Osteoblast (primary cell): ENCODE measurements at places on chromosomes 11 and 22. TPM values are rescaled to one million over a fixed set of nuclear protein-coding genes. Genes with fewer than 3 reads are reported as not detected.

DNA sequence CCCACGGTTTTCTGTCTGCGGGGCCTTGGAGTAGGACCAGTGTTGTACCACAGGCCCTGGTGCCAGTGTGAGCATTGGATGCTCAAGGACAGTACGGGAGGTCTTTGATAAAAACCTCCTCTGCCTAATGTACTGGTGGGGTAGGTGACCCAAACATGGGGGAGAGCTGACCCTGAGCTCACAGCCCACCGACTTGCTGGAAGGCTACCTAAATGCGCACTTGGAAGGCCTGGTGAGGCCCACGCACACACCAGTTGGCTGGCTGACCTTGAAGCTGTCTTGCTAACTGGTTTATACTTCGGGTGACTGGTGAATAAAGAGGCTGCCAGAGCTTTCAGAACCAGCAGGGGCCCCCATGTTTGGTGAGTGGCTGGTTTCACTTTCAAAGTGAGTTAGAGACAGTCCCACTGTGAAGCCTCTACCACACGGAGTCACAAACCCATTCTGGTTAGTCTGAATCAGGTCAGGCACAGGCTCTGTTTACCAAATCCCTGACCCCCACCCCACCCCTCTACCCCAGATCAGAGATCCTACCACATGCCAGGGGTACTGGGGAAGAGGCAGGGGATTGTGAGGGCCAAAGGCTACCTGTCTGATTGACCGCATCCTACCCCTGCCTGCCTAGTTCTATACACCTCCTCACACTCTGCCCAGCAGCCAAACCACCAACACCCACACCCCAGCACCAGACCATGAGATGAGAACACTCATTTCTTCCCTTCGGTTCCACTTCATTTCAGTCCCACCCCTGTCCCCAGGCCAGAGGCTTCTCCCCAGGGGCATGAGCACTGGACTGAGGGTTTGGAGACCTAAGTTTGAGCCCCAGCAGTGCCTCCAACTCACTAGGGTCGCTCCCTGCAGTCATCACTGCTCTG is 12.7 kb upstream of the IL2RB start:
- peaks cover 15% of the 10 kb centered on the region for H3K27me3 ChIP-seq
- no peak overlapping the region for H3K4me3 ChIP-seq

- H3K36me3 ChIP-seq, result no peaks in the 10 kb centered on the region
- no peak overlapping the region for H3K4me3 ChIP-seq
- H3K4me1 ChIP-seq, result no peaks in the 10 kb centered on the region
- peak; percentile 65 for DNase-seq
- H3K27me3 ChIP-seq, result no peaks in the 10 kb centered on the region
These were observed 129.0 kb upstream of the LDLRAD3 start for GRCh38 chr11:35814720-35815305.

- no peak for DNase-seq
- H3K4me1 ChIP-seq, result peaks cover 2% of the 10 kb centered on the region
- no peak within 1 kb of the TSS for H3K4me3 ChIP-seq
- peaks cover 21% of the 10 kb centered on the region for H3K27me3 ChIP-seq
- no peaks in the 10 kb centered on the region for H3K36me3 ChIP-seq
These were observed at the start of gene NCF4 for GRCh38 chr22:36860821-36861659. TSS of gene NCF4 (plus strand) at chr22:36861006. CDS start at chr22:36861172, 166 bp downstream.

The SPDYC gene
- total RNA-seq, result not detected in 2 replicates

The RRP8 gene
- 7.2 and 10.6 TPM in 2 replicates for total RNA-seq

- H3K27me3 ChIP-seq, result peaks cover 3% of the 10 kb centered on the region
- DNase-seq, result peak; percentile 58
- no peaks in the 10 kb centered on the region for H3K36me3 ChIP-seq
- no peak overlapping the region for H3K4me3 ChIP-seq
These were observed 1.1 kb downstream of the GNAZ start for GRCh38 chr22:23071230-23072076.

- H3K27ac ChIP-seq, result no peak overlapping the region
- H3K36me3 ChIP-seq, result no peaks in the 10 kb centered on the region
- no peak for DNase-seq
- no peak overlapping the region for H3K4me3 ChIP-seq
- no peaks in the 10 kb centered on the region for H3K4me1 ChIP-seq
These were observed 47.3 kb downstream of the CCDC81 start for GRCh38 chr11:86421946-86422345.

- H3K27ac ChIP-seq, result no peak overlapping the region
- H3K36me3 ChIP-seq, result no peaks in the 10 kb centered on the region
- no peak overlapping the region for H3K4me3 ChIP-seq
- peaks cover 10% of the 10 kb centered on the region for H3K27me3 ChIP-seq
- H3K4me1 ChIP-seq, result peaks cover 6% of the 10 kb centered on the region
These were observed 103.6 kb downstream of the TMPRSS5 start for GRCh38 chr11:113602483-113602882.

GRCh38 chr11:24949406-24949805 is 452.6 kb downstream of the LUZP2 start:
- no peaks in the 10 kb centered on the region for H3K27me3 ChIP-seq
- H3K4me3 ChIP-seq, result no peak overlapping the region
- H3K27ac ChIP-seq, result no peak overlapping the region
- H3K4me1 ChIP-seq, result no peaks in the 10 kb centered on the region
- H3K36me3 ChIP-seq, result no peaks in the 10 kb centered on the region

The EFCAB6 gene
- 1.8 and 2.9 TPM in 2 replicates for total RNA-seq

The OR8D1 gene
- total RNA-seq, result not detected in 2 replicates

GRCh38 chr11:128520206-128520887 is 67.0 kb downstream of the ETS1 start:
- H3K4me3 ChIP-seq, result peak overlapping the region; percentile 80
- no peaks in the 10 kb centered on the region for H3K27me3 ChIP-seq
- H3K36me3 ChIP-seq, result peaks cover 6% of the 10 kb centered on the region
- peaks cover 78% of the 10 kb centered on the region for H3K4me1 ChIP-seq
- peak; percentile 73 for DNase-seq
- peak overlapping the region; percentile 98 for H3K27ac ChIP-seq

DNA sequence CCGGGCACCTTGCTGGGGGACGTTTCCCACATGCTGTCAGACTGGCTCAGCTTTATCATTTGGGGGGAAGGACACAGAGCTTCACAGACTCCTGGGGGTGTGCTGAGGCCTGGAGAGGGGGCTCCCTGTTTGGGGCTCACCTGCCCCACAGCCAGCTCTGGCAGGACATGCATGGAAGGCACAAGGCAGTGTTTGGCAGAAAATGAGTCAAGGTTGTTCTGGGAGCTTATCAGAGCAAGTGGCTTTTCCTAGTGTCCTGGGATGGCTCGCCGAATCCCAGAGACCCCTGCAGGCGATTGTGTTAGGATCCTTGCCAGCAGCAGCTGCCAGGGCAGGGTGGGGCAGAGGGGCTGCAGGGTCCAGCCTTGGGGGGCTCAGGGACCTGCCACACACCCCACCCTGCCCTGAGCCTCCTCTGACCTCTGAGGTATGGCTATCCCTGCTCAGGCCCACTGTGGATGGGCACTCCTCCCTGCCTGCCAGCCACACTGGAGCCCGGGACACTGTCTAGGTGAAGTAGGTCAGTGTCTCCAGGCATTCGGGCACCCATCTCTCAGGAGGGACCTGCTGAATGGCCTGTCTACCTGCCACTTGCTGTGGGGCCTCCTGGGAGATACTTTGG is 1323.0 kb downstream of the BRD1 start:
- DNase-seq, result no peak
- no peak overlapping the region for H3K4me3 ChIP-seq
- no peaks in the 10 kb centered on the region for H3K27me3 ChIP-seq
- H3K36me3 ChIP-seq, result no peaks in the 10 kb centered on the region
- no peak overlapping the region for H3K27ac ChIP-seq
